ENCODE measurements at places on chromosomes 3 and 15. TPM values are rescaled to one million over a fixed set of nuclear protein-coding genes. Genes with fewer than 3 reads are reported as not detected.

The COPS2 gene
- total RNA-seq = 80.8 TPM

The SPTSSB gene
- total RNA-seq = not detected

The IQCF2 gene
- not detected for total RNA-seq

The PLIN1 gene
- total RNA-seq = 4.6 TPM

The CASR gene
- total RNA-seq = not detected

The TKT gene
- total RNA-seq = 123 TPM

The DRD3 gene
- total RNA-seq = not detected

The TIGIT gene
- total RNA-seq = 0.60 TPM
